Vagina (tissue), 2 donors: ENCODE measurements at places on chromosomes 3 and 15. TPM values are rescaled to one million over a fixed set of nuclear protein-coding genes. Genes with fewer than 3 reads are reported as not detected.

GRCh38 chr15:31858026-31858425, 172.3 kb upstream of the CHRNA7 start:
- no peak overlapping the region for H3K27ac ChIP-seq
- no peaks in the 10 kb centered on the region for H3K27me3 ChIP-seq
- H3K36me3 ChIP-seq, result no peaks in the 10 kb centered on the region
- DNase-seq, result no peak
- H3K4me3 ChIP-seq, result no peak overlapping the region

DNA sequence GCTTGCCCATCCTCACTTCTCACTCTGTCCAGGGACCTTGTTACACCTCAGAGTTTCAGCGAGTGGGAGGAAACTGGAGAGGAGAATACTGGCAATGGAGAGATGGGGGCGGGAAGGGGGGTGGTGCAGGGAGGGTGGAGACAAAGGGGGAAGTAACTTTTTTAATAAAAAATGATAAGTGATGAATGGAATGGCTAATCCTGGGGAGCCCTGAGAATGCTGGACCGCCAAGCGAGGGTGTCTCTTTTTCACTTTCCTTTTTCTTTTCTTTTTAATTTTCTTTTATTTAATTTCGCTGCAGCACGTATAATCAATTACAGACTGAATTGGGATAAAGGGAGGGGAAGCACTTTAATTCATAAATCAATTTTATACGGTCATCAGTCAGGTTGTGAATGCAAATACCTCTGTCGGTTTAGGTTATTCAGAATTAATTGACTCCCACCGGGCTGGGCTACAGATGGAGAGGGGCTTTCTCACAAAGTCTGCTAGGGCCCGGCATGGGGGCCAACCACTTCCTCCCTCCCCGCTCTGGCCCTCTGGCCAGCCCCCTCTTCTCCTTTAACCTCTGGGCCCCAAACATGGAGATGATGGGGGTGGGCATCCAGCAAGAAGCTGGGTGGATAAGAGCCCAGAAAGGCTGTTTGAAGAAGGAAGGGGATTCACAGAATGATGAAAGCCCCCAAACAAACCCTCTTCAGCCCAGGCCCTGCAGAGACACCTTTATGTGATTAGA, 106.8 kb upstream of the BOC start:
- H3K4me3 ChIP-seq, result no peak overlapping the region
- no peaks in the 10 kb centered on the region for H3K36me3 ChIP-seq
- H3K4me1 ChIP-seq, result no peaks in the 10 kb centered on the region
- no peaks in the 10 kb centered on the region for H3K27me3 ChIP-seq
- H3K27ac ChIP-seq, result no peak overlapping the region
- no peak for DNase-seq

TUSC7 gene
- total RNA-seq, result not detected

- peaks cover 21% of the 10 kb centered on the region for H3K4me1 ChIP-seq
- H3K27me3 ChIP-seq, result no peaks in the 10 kb centered on the region
- no peaks in the 10 kb centered on the region for H3K36me3 ChIP-seq
- no peak overlapping the region for H3K27ac ChIP-seq
- peak; percentile 81 for DNase-seq
Observed at GRCh38 chr3:42498791-42499477, 3.5 kb upstream of the VIPR1 start.

ADAMTS9 gene
- total RNA-seq, result 118 TPM

GRCh38 chr15:83410532-83410931, 36.6 kb upstream of the SH3GL3 start:
- H3K27ac ChIP-seq, result no peak overlapping the region
- H3K36me3 ChIP-seq, result no peaks in the 10 kb centered on the region
- no peak overlapping the region for H3K4me3 ChIP-seq
- H3K4me1 ChIP-seq, result no peaks in the 10 kb centered on the region
- H3K27me3 ChIP-seq, result no peaks in the 10 kb centered on the region

SLC2A2 gene
- total RNA-seq, result not detected

CCR2 gene
- total RNA-seq, result 1.2 TPM

SEMA3G gene
- total RNA-seq, result 8.3 TPM

- no peak for DNase-seq
- H3K27me3 ChIP-seq, result no peaks in the 10 kb centered on the region
- H3K27ac ChIP-seq, result no peak overlapping the region
- peaks cover 18% of the 10 kb centered on the region for H3K36me3 ChIP-seq
- H3K4me3 ChIP-seq, result no peak overlapping the region
Observed at GRCh38 chr3:149895339-149895738, 75.4 kb downstream of the PFN2 start.

UQCRC1 gene
- total RNA-seq, result 190 TPM

SLC28A2 gene
- not detected for total RNA-seq

DNA sequence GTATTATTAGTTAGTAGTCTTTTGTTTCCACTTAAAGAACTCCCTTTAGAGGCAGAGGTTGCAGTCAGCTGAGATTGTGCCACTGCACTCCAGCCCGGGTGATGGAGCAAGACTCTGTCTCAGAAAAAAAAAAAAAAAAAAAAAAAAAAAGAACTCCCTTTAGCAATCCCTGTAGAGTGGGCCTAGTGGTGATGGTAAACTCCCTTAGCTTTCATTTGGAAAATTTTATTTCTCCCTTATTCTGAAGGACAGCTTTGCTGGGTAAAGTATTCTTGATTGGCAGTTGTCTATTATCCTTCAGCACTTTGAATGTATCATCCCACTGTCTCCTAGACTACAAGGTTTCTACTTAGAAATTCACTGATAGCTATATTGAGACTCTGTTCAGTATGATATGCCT, 46.0 kb downstream of the RPL39L start:
- no peak overlapping the region for H3K4me3 ChIP-seq
- H3K27me3 ChIP-seq, result no peaks in the 10 kb centered on the region
- H3K4me1 ChIP-seq, result no peaks in the 10 kb centered on the region
- H3K36me3 ChIP-seq, result no peaks in the 10 kb centered on the region
- no peak for DNase-seq

PARP15 gene
- total RNA-seq, result 5.9 TPM

- H3K4me3 ChIP-seq, result no peak overlapping the region
- no peaks in the 10 kb centered on the region for H3K36me3 ChIP-seq
- no peaks in the 10 kb centered on the region for H3K4me1 ChIP-seq
- no peak overlapping the region for H3K27ac ChIP-seq
Observed at GRCh38 chr15:70172566-70173225, 75.0 kb upstream of the TLE3 start.

DNA sequence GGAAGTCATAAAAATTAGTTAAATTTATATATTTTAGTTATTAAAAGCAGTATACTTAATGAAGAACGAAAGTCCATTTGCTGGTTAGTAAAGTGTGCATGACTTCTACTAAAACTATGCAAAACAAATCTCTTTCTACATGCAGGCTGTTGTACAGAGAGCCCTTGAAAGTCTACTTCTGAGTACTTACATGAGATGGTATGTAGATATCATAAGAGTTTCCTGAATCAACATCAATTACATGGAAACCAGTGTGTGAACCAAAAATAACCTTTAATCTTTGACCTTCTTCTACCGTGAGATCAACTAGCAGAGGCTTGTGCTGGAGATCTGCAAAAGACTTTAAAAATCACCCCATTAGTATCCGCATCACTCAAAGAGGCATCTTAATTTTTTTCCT, 42.1 kb upstream of the SLC2A2 start:
- no peaks in the 10 kb centered on the region for H3K4me1 ChIP-seq
- no peak for DNase-seq
- H3K27ac ChIP-seq, result no peak overlapping the region
- H3K4me3 ChIP-seq, result no peak overlapping the region

GRCh38 chr3:52370531-52370930, 54.4 kb downstream of the DNAH1 start:
- no peaks in the 10 kb centered on the region for H3K36me3 ChIP-seq
- no peak overlapping the region for H3K4me3 ChIP-seq
- peaks cover 14% of the 10 kb centered on the region for H3K4me1 ChIP-seq
- no peak for DNase-seq
- no peak overlapping the region for H3K27ac ChIP-seq

CORO2B gene
- 4.7 TPM for total RNA-seq

- H3K36me3 ChIP-seq, result no peaks in the 10 kb centered on the region
- no peaks in the 10 kb centered on the region for H3K4me1 ChIP-seq
- H3K27me3 ChIP-seq, result no peaks in the 10 kb centered on the region
- DNase-seq, result no peak
- H3K27ac ChIP-seq, result no peak overlapping the region
- H3K4me3 ChIP-seq, result no peak overlapping the region
Observed at GRCh38 chr3:14353502-14353901, 48.9 kb upstream of the SLC6A6 start.

DNA sequence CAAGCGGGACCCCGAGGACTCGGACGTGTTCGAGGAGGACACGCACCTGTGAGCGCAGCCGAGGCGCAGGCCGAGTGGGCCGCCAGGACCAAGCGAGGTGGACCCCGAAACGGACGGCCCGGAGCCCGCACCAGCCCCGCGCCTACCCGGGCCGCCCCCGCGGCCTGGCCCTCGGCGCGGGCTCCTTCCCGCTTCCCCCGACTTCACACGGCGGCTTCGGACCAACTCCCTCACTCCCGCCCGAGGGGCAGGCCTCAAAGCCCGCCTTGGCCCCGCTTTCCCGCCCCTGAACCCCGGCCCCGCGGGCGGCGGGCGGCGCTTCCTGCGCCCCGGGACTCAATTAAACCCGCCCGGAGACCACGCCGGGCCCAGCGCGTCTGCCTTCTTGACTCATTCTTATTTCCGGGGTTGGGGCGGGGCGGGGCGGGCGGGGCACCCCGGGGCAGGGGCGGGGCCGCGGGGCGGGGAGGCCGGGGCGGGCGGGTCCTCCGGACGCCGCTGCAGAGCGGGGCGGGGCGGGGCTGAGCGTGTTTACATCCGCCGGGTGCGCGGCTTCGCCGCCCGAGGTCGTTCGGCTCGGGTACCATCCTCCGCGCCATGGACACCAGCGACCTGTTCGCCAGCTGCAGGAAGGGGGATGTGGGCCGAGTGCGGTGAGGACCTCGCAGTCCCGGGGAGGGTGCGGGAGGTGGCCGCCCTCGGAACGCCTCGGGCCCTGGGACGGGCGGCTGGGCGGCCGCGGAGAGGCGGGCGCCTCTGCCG, at the start of gene ABTB1:
TSS of gene ABTB1 (plus strand) at position 524 of the 762 bp plus-strand sequence. CDS start at position 598, 74 bp downstream.
- no peaks in the 10 kb centered on the region for H3K27me3 ChIP-seq
- peak within 1 kb of the TSS; percentile 91 for H3K4me3 ChIP-seq
- peak within 1 kb of the TSS; percentile 91 for H3K27ac ChIP-seq
- H3K4me1 ChIP-seq, result peaks cover 43% of the 10 kb centered on the region

GRCh38 chr15:60795889-60796288, 316.9 kb upstream of the ICE2 start:
- H3K4me1 ChIP-seq, result peaks cover 22% of the 10 kb centered on the region
- DNase-seq, result no peak
- no peaks in the 10 kb centered on the region for H3K27me3 ChIP-seq
- H3K27ac ChIP-seq, result no peak overlapping the region
- no peak overlapping the region for H3K4me3 ChIP-seq
- H3K36me3 ChIP-seq, result no peaks in the 10 kb centered on the region

- H3K4me3 ChIP-seq, result no peak overlapping the region
- no peaks in the 10 kb centered on the region for H3K4me1 ChIP-seq
- no peaks in the 10 kb centered on the region for H3K27me3 ChIP-seq
- H3K27ac ChIP-seq, result no peak overlapping the region
- no peak for DNase-seq
Observed at GRCh38 chr3:156892701-156893100, 66.5 kb downstream of the LEKR1 start.

DNA sequence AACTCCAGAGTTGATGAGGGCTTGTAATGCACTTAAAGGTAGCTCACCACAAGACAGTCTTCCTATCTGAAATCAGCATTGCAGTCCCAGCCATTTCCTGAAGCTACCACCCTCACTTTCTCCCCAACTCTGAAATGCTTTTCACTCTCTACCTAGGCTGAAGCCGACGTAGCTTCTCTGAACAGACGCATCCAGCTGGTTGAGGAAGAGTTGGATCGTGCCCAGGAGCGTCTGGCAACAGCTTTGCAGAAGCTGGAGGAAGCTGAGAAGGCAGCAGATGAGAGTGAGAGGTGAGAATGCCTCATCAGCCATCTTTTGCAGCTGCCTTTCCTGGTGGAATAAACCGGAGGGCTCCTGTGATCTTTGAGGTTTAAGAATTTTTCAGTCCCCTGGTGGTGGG, 14.3 kb downstream of the TPM1 start:
- peaks cover 45% of the 10 kb centered on the region for H3K4me1 ChIP-seq
- no peak for DNase-seq
- no peaks in the 10 kb centered on the region for H3K27me3 ChIP-seq
- peaks cover 5% of the 10 kb centered on the region for H3K36me3 ChIP-seq
- no peak overlapping the region for H3K27ac ChIP-seq
- H3K4me3 ChIP-seq, result no peak overlapping the region
